HT1080 (cell line): ENCODE measurements at places on chromosomes 11 and 22. TPM values are rescaled to one million over a fixed set of nuclear protein-coding genes. Genes with fewer than 3 reads are reported as not detected.

DNA sequence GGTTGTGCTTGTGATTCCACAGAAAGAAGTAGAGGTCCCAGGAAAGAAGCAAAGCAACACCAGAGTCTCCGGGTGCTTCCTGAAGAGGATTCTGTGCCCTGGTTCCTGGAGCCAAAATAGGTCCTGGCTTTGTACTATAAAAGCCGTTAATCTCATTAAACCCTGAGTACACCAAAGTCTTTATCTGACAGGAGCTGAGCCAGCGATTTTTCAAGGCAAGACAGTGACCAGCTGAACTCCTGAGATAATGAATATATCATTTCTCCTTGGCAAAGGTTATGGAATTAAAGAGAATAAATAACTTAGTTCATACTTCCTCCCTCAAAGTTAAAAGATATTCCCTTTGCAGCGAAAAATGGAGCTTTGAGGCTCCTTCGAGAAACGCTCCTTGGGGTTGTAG lies 5.2 kb downstream of the TMEM138 start:
- DNase-seq = no peak

- no peak for DNase-seq
Measured at GRCh38 chr11:3939651-3940190, 84.3 kb downstream of the STIM1 start.

DNA sequence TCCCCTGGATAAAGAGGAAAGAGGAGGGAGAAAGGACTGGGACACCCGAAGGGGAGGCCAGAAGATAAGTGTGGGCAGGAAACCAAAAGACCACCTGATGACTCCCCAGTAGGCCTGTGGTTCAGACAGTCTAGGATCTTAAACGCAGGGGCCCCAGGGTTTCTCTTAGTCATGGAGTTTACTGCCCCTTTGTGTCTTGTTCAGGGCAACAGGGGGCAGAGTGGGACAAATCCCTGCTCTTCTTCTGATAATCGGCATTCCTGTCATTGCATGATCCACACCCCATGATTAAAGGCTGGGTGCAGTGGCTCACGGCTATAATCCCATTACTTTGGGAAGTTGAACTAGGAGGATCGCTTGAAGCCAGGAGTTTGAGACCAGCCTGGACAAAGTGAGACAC lies 4.7 kb upstream of the TMPRSS13 start:
- DNase-seq = no peak

DNA sequence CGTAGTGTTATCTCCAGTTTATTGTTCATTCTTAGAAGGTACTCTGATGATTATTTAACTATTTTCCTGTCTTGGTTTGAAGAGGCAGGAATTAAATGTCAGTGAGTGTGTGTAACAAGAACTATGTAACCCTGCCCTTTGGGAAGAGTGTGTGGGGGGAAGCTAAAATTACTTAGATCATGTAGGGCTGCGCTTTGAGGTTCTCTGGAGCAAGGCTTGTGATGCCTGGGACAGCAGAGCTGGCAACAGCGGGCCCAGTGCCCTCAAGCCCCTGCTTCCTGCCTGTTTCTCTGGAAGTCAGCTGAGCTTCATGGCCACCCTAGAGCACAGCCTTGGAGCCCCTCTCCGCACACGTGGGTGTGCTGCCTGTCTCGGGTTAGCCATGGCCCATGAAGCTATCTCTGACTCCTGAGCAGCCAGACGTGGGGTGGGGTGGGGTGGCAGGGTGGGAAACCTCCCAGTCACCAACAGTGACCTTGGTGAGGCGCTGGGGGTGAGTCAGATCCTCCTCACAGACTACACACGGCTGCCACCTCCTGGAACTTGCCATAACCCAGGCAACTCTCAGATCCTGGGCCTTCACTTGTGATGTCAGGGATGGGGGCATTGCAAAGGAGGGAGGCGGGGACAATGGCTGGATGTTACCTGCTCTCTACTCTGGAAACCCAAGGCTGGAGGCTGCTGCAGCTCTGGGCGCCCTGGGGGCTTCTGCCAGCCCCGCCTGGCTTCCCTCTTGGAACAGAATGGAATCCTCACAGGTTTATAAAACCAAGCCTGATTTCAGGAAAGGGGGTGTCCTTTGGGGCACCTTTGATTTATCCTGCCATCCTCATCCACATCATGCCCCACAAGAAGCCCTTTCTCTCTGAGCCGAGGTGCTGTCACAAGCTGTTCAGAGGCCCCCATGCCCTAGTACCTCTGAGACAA lies 88.6 kb downstream of the SNX19 start:
- DNase-seq = peak; percentile 76

DNA sequence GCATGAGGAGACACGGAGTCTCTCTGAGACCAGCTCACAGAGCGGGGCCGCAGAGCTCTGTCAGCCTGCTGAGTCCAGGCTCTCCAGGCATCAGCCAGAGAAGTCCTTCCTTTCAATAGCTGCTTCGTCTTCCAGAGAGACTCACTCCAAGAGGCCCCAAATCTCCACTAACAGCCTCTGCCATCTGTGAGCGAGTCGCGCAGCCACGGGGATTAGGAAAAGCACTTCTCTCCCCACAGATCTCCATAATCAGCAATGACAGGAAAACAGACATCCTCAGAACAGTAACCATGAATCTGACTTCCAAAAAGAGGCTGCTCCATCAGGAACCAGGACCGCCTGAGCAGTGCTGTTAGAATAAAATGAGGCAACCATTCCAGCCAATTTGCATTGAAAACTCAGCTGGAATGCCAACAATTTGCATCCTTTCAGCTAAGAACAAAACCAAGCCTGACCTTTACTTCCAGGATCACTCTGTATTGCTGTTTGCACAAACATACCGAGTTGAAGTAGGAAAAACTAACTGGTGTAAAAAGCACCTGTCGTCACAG lies 65.4 kb downstream of the SMCO4 start:
- no peak for DNase-seq

DNA sequence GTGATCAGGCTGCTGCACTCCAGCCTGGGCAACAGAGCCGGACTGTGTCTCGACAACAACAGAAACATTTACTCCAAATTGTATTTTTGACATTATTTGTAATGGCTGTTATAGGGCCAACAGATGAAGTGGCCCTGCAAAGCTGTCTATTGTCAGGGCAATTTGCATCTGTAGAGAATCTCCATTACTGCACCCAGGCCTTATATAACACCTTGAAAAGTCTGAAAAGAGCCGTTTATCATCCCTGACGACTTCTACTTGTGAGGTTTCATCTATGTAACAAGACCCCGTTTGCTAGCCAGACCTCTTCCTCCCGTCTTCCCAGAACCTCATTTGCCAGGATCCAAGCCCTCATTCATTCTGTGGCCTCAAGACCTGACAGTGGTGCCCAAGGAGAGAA lies 9.1 kb upstream of the CTTN start:
- DNase-seq = no peak

DNA sequence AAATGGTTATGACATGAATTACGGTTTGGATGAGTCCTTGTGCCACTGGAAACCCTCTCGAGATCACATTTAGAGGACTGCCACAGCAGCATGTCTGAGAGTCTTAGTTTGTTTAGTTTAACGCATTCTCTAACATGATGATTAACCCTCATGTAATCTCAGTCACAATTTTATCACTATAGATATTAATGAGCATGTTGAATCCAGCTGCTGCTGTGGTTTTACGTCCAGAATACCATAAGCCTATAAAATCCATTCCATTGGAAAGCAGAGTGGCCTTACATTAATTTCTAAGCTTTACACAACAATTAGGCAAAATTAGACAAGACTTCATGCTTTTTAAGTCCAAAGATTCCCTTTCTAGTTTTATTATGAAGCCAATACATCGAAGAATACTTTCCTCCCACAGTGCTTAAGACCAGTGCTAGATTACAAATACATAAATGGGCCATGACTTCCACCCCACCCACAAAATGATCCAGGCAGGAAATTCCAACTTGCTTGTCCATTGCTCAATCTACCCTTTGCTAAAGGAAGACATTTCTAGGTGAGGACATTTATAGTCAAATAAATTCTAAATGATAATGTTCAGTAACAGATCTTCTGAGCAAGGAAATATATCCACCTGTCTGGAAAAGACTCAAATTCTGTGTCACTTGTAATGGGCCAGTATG lies 3.5 kb upstream of the ELMOD1 start:
- DNase-seq = peak; percentile 10

- no peak for DNase-seq
Measured at GRCh38 chr11:133173810-133174412, 358.4 kb downstream of the OPCML start.

DNA sequence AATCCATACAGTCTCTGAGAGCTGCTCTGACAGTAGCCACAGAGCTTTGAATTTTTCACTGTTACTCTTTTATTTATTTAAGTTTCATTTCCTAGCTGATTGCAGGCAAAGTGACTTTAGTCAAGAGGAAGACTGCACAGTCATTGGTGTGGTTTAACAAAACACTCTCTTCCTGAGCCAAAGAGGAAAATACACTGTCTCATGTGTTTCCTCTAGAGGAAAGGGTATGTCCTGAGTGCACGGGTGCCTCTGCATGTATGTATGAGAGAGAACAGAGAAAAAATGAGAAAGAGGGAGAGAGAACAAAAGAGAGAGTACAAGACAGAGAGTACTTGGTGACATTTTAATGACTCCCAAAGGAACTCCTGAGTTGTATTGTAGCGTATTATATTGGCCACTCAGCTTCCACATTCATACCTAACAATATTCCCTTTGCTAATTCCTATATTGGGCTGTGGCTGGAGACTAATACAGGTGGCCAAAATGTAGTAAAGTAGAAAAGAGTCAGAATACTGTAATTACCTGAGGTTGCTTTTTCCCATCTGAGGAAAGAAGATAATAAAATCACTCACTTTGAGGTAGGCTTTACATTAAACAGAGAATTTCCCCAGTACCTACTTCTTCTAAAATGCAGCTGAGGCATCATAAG lies at the start of gene OR4D9:
Gene OR4D9 (plus strand): TSS at position 599 of the 649 bp plus-strand sequence. CDS start 3,374 bp downstream, outside the sequence.
- peak; percentile 25 for DNase-seq

- DNase-seq = no peak
Measured at GRCh38 chr11:46696212-46696558, 4.2 kb downstream of the ARHGAP1 start.

The PRR5L gene
- 24.2 and 39.3 TPM in 2 replicates for total RNA-seq

The SCGB2A2 gene
- not detected in 2 replicates for total RNA-seq

The SLC25A45 gene
- total RNA-seq = 1.4 and 1.9 TPM in 2 replicates

The DTX4 gene
- total RNA-seq = 1.2 and 2.8 TPM in 2 replicates

The OR52I1 gene
- not detected in 2 replicates for total RNA-seq

The GAL gene
- not detected in 2 replicates for total RNA-seq

The OR10W1 gene
- not detected in 2 replicates for total RNA-seq

The VPREB3 gene
- total RNA-seq = not detected in 2 replicates

The SLC43A1 gene
- total RNA-seq = 13.6 and 14.5 TPM in 2 replicates

The CYTH4 gene
- 0.33 and 2.6 TPM in 2 replicates for total RNA-seq

The MS4A6E gene
- not detected in 2 replicates for total RNA-seq
